ENCODE measurements at places on chromosomes 2 and 18. TPM values are rescaled to one million over a fixed set of nuclear protein-coding genes. Genes with fewer than 3 reads are reported as not detected.

SPC25 gene
- not detected for total RNA-seq

GRHL1 gene
- total RNA-seq, result 1.3 TPM

DNA sequence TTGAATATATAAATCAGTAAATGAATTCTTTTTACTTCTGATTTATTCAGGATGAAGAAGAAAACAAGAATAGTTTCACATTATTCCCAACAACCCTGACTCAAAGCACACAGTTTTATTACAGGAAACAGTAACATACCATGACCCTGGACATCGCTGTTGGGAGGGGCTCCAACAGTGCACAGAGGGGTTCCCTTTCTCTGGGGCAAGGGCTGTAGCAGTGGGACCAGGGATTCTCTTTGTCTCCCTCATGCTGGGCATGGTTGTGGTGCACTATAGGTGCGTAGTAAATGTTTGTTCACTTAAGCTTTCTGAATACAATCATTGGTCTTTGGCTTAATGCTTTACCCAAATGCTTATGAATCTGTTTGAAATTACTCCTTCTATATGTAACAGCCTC, 189.4 kb downstream of the BCL2 start:
- H3K27ac ChIP-seq, result no peak overlapping the region
- DNase-seq, result no peak
- no peaks in the 10 kb centered on the region for H3K36me3 ChIP-seq
- H3K27me3 ChIP-seq, result no peaks in the 10 kb centered on the region
- no peaks in the 10 kb centered on the region for H3K4me1 ChIP-seq
- H3K4me3 ChIP-seq, result no peak overlapping the region

GRCh38 chr18:9574473-9575115, 39.8 kb downstream of the PPP4R1 start:
- no peak for DNase-seq
- H3K36me3 ChIP-seq, result no peaks in the 10 kb centered on the region
- H3K4me3 ChIP-seq, result no peak overlapping the region
- H3K4me1 ChIP-seq, result no peaks in the 10 kb centered on the region
- H3K27me3 ChIP-seq, result no peaks in the 10 kb centered on the region

- no peaks in the 10 kb centered on the region for H3K36me3 ChIP-seq
- DNase-seq, result no peak
- no peaks in the 10 kb centered on the region for H3K27me3 ChIP-seq
- no peaks in the 10 kb centered on the region for H3K4me1 ChIP-seq
Observed at GRCh38 chr2:226983895-226984749, 148.3 kb downstream of the RHBDD1 start.

DNA sequence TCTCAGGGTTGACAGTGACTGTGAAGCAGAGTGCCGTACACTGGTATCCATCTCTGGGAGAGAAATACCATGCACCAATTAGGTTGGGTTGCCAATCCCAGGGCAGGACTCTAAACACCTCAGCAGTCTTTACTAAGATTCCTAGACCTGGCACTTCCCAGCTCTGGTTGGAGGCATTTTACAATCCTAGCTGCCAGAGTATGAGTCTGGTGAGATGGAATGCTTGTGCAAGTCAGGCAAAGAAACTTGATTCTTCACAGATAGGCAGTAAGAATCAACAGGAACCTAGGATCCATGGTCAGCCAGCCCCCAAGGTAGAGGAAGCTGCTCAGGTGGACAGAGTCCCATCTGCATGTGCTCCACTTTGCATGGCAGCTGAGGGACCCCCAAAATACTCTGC, 6.0 kb upstream of the UGT1A5 start:
- H3K27me3 ChIP-seq, result no peaks in the 10 kb centered on the region
- no peak overlapping the region for H3K4me3 ChIP-seq
- H3K4me1 ChIP-seq, result no peaks in the 10 kb centered on the region
- H3K27ac ChIP-seq, result no peak overlapping the region
- no peaks in the 10 kb centered on the region for H3K36me3 ChIP-seq
- DNase-seq, result no peak

DNA sequence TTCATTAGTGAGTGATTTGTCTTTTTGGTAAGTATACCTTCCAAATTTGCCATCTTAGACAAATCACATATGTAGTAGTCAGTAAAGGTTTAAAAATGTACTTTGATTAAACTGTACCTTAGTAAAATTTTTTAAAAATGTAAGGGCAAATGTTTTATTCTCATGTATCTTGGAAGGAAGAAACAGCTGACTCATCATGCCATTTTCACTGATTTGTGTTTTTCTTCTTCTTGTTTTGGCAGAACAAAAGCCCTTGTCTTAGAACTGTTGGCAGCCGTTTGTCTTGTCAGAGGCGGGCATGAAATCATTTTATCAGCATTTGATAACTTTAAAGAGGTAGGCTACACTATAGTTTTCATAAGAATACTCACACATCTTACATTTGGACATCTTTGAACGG, 136.5 kb downstream of the PRPF40A start:
- no peaks in the 10 kb centered on the region for H3K4me1 ChIP-seq
- no peak for DNase-seq
- H3K4me3 ChIP-seq, result no peak overlapping the region
- H3K27me3 ChIP-seq, result no peaks in the 10 kb centered on the region
- H3K36me3 ChIP-seq, result no peaks in the 10 kb centered on the region

DNA sequence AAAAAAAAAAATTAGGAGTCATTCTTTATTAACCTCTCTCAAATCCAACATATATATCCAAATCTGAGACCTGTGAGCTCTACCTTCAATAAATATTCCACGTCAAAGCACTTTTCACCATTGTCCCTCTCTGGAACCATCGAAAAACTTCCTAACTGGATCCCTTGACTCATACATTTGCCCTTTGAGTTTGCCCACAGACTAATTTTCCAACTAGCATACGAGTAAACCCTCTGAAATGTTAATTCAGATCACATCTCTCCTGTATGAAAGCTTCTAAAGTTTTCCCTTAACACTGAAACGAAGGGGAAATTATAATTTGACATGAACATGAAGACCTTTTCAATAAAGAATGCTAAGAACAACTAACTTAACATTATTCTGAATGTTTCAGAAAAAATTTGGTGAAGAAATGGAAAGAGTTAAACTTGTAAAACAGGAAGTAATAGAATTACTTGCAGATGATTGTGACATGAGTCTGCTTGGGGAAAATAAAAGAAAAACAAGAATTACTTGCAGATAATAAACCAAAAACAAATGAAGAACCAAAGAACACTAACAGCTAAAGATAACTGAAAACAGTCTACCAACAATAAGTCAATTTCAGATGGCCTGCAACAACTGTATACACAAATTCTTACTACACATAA, 110.6 kb downstream of the C2orf74 start:
- DNase-seq, result no peak
- H3K27me3 ChIP-seq, result no peaks in the 10 kb centered on the region
- no peaks in the 10 kb centered on the region for H3K36me3 ChIP-seq
- H3K4me3 ChIP-seq, result no peak overlapping the region

GRCh38 chr2:221810245-221810644, 238.1 kb upstream of the EPHA4 start:
- no peak for DNase-seq
- no peaks in the 10 kb centered on the region for H3K27me3 ChIP-seq
- H3K27ac ChIP-seq, result no peak overlapping the region

TMEM37 gene
- 186 TPM for total RNA-seq

GRCh38 chr2:238573065-238573778, 146.5 kb downstream of the ASB1 start:
- H3K27ac ChIP-seq, result no peak overlapping the region
- no peaks in the 10 kb centered on the region for H3K36me3 ChIP-seq
- no peaks in the 10 kb centered on the region for H3K4me1 ChIP-seq
- H3K27me3 ChIP-seq, result no peaks in the 10 kb centered on the region

DNA sequence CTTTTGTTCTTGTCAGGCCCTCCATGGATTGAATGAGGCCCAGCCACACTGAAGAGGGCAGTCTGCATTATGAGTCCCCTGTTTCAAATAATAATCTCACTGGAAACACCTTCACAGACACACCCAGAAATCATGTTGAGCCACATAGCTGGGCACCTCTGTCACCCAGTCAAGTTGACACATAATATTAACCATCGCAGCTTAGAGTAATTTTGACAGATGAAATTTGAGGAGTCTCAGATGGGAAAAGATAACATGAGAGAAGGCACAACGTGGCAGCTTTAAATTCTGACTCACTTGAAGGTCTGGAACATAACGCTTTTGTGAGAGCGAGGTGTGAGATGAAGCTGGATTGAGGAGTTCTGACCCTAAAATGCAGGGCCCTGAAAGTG, 70.9 kb upstream of the TMEM87B start:
- DNase-seq, result no peak
- no peaks in the 10 kb centered on the region for H3K4me1 ChIP-seq
- H3K4me3 ChIP-seq, result no peak overlapping the region
- H3K27ac ChIP-seq, result no peak overlapping the region
- peaks cover 37% of the 10 kb centered on the region for H3K36me3 ChIP-seq

FBXO41 gene
- 1.8 TPM for total RNA-seq

DNA sequence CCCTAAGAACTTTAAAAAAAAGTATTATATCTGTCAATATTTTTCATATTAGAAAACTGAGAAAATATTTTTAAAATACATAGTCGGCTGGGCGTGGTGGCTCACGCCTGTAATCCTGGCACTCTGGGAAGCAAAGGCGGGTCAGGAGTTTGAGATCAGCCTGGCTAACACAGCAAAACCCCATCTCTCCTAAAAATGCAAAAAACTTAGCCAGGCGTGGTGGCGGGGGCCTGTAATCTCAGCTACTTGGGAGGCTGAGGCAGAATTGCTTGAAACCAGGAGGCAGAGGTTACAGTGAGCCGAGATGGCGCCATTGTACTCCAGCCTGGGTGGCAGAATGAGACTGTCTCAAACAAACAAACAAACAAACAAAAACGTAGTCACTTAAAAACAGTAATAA, 5.1 kb upstream of the KCMF1 start:
- DNase-seq, result no peak
- H3K4me3 ChIP-seq, result no peak overlapping the region
- no peaks in the 10 kb centered on the region for H3K4me1 ChIP-seq
- H3K36me3 ChIP-seq, result no peaks in the 10 kb centered on the region
- no peaks in the 10 kb centered on the region for H3K27me3 ChIP-seq
- no peak overlapping the region for H3K27ac ChIP-seq

PCARE gene
- not detected for total RNA-seq

DNA sequence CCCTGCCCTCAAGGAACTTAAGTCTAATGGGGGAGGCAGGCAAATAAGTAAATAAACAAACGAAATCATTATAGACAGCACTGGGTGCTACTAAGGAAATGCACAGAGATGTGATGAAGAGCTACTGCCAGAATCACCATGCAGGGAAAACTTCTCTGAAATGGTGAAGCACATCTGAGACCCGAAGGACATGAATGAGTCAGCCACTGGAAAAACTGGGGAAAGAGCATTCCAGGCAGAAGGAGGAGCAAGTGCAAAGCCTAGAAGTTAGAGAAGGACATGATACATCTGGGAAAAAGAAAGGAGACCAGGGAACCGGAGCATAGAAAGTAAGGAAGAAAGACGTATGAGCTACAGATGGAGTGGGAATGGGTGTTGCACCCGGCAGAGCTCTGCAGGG, 56.8 kb downstream of the TGFA start:
- H3K4me1 ChIP-seq, result no peaks in the 10 kb centered on the region
- H3K4me3 ChIP-seq, result no peak overlapping the region
- no peak overlapping the region for H3K27ac ChIP-seq
- H3K27me3 ChIP-seq, result no peaks in the 10 kb centered on the region

- no peaks in the 10 kb centered on the region for H3K4me1 ChIP-seq
- no peak overlapping the region for H3K27ac ChIP-seq
- H3K4me3 ChIP-seq, result no peak overlapping the region
- DNase-seq, result peak; percentile 35
- no peaks in the 10 kb centered on the region for H3K36me3 ChIP-seq
- no peaks in the 10 kb centered on the region for H3K27me3 ChIP-seq
Observed at GRCh38 chr2:37350034-37350433, 5.6 kb downstream of the QPCT start.

Data from Peyer's patch (tissue), 4 donors.